ENCODE measurements at places on chromosomes 1 and 21.

DNA sequence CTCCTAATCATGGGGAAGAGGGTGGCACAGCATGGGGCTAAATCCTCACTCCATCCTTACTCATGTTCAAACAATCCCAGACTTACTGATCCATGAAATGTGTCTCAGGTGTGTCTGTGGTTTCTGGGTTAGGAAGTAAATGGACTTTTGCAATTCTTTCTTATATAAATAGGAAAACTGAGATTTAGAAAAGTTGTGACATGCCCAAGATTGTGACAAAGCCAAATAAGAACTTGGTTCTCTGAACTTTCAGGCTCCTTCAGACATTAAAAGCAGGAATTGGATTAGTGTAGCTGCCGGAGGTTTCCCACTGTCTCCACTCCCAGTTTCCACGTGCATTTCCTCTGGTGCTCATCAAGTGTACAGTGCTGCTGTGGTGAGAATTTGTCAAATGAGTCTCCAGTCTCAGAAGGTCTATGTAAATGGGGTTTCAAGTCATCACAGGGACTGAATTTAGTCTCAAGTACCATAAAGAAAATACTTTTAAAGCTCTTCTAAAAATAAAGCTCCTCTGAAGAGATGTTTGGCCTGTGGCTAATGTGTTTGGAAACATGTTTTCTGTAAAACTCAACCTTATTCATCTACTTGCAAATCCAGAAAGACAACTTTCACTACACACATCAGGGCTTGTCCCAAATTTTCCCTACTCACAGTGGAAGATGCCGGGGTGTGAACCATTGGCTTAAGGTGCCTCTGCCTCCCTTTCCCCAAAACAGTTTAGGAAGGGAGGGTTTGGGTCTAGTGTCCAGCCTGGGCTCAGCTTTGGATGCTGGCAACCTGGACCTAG is 115.2 kb downstream of the NGF start:
- DNase-seq = no peak

DNA sequence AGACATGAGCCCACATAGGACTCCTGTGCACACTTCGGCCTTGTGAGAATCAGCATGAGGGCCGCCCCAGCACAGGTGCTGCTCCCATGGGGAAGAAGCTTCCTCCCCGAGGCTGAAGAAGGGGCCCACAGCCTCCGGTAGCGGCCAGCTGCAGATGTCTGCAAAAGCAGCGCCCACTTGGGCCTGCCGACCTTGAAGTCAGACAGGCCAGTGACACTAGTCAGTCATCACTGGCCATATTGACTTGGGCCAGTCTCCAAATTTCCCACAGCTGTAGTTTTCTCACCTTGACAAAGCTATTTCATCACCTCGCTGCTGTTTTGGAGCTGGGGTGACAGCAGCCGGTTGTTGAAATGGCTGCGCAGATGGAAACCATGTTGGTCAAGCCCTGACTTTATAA is 83.0 kb downstream of the RIPK4 start:
- no peak for DNase-seq

DNA sequence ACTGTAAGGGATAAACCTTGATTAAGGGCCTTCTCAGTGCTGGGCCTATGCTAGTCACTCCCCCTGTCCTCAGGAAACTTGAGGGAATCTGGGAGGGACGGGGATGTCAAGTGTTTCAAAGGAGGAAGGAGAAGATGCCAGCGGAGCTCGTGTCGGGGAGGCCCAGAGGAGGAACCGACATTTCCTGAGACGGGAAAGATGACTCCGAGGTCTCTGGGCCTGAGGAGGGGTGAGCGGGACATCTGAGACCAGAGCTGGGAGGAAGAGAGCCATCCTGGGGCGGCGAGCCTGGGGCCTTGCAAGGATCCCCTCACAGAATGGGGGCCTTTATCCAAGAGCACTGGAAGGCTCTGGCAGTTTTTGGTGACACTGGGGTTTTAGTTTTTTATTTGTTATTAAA is 10.4 kb downstream of the SLC66A1 start:
- no peak for DNase-seq

- no peak for DNase-seq
Observed at GRCh38 chr21:29125191-29125590, 5.3 kb upstream of the MAP3K7CL start.

DNA sequence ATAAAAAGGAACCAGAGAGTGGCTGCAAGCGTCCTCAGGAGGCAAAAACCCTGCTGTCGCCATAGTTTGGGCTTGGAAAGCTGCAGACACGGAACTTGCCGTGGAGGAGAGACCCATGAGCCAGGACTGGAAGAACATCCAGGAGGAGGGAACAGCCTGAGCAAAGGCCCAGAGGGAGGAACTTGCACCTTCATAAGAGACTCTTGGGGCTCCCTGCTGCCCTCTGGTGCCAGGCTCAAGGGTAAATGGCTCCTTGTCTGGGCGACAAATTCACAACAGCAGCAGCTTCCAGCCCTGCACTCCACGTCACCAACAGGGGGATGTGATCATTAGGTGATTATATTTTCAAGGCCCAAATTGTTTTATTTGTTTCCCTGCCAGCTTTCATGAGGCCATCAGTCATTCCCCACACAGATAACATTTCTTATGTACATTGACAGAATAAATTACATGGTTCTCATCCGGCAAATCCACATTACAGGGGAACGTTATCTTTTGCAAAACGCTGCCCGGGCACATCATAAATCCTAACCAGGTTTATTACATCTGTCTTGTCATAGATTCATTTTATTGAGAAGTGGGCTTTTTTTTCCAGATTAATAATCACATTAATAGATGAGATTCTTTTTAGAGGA is 143.0 kb upstream of the GRIK3 start:
- DNase-seq = no peak

GRCh38 chr1:23984417-23985186 is 4.5 kb upstream of the SRSF10 start:
- no peak for DNase-seq

GRCh38 chr1:109767637-109768334 is 4.1 kb upstream of the EPS8L3 start:
- peak; percentile 33 for DNase-seq

DNA sequence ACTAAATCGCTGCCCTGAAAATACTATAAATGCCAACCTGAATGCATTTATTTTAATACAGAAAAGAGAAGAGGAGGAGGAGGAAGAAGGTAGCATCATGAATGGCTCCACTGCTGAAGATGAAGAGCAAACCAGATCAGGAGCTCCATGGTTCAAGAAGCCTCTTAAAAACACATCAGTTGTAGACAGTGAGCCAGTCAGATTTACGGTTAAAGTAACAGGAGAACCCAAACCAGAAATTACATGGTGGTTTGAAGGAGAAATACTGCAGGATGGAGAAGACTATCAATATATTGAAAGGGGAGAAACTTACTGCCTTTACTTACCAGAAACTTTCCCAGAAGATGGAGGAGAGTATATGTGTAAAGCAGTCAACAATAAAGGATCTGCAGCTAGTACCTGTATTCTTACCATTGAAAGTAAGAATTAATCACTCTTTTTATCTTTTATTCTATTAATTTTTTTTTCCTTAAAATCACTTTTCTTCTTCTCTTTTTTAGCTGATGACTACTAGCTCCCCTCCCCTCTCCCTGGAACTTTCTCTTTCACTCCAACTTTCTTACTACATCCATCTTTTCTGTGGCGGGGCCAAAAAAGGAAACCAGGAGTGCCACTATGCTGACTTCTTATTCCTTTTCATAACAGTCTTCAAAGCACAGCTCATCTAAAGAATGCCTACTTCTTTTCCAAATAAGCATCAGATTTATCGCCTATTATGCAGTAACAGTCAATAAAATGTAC is 36.3 kb downstream of the FUBP1 start:
- no peak for DNase-seq

DNA sequence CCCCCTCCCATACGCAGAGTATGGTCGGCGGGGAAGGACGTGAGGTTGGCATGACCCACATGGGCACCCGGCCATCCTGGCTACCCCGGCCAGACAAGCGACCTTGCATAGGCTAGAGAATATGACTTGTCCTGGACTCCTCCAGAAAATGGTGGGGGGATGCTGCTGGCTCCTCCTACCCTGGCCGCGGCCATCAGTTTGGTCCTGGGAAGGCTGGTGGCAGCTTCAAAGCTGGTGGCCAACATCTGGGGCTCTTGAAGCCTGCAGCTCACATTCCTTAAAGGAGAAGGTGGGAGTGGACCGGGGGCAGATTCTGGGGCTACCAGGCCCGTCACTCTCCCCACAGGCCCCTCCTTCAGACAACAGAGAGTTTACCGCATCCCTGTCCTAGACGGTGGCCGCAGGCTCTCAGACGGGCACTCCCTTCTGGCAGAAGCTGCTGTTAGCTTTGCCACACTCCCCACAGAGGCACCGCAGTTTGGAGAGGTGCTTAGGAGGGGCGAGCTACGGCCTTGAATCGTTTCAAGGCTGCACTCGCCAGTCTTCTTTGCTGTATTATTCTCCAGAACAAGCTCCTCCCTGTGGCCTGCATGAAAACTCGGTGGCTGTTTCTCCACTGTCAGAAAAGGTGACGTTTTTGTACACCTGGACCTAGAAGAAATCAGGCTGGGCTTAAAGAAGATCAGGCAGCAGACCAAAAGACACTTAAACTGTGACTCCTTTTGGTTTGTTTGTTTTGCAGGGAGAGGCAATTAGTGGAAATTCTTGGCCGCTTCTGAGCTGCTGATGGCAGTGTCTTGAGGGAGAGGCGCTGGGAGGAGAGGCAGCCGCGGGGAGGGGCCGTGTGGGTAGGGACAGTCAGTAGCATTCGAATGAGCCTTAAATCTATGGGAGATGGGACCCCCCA is 68.0 kb downstream of the RUNX3 start:
- no peak for DNase-seq

GRCh38 chr21:44420416-44421205 is 34.7 kb upstream of the LRRC3 start:
- peak; percentile 28 for DNase-seq

- no peak for DNase-seq
Observed at GRCh38 chr1:52651904-52652303, 18.9 kb downstream of the SHISAL2A start.

DNA sequence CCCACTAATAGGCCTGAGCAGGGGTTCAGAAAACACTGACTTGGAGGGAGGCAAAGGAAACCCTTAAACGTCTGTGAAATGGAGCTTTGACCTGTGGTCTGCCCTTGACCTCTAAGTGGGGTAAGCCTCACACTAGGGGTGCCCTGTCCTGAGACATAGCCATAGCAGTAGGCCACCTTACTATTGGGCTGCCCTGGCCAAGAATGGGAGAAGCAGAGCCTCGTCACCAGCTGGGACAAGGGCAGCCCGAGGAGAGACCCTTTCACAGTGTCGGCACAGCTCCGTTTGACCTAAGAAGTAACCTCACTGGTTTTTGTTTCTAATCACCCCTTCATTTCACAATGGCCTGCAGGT is 26.4 kb upstream of the IFNAR2 start:
- DNase-seq = no peak

DNA sequence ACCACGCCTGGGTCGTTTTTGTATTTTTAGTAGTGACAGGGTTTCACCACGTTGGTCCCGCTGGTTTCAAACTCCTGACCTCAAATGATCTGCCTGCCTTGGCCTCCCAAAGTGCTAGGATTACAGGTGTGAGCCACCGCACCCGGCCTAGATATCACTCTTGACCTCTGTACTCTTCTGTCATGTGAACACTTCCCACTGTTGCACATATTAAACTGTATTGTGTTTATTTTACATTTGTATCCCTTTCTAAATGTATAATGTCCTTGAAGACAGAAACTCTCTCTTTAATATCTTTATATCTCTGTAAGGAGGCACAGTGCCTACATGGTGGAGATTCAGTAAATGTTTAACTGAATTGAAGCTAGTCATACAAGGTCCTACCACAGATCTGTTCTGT is 19.3 kb upstream of the PSMD4 start:
- no peak for DNase-seq

DNA sequence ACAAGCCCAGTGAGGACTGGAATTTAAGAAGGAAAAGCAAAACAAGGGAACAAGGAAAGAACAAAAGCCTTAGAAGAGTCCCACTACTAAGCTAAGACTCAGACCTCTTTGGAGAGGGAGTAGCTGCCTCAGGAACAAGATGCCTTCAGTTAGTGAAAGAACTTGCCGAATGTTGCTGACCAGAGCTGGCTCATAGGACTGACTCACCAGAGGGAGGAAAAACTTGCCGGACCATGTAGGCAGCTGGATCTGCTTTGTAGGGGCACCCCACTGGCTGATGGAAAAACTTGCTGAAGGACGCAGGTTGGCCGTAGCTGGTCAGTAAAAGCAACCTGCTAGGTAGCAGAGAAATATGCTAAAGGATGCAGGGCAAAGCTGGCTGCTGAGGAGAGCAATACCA is 15.3 kb upstream of the ZSWIM5 start:
- no peak for DNase-seq

GRCh38 chr1:167672831-167673230 is 42.8 kb downstream of the RCSD1 start:
- no peak for DNase-seq

DNA sequence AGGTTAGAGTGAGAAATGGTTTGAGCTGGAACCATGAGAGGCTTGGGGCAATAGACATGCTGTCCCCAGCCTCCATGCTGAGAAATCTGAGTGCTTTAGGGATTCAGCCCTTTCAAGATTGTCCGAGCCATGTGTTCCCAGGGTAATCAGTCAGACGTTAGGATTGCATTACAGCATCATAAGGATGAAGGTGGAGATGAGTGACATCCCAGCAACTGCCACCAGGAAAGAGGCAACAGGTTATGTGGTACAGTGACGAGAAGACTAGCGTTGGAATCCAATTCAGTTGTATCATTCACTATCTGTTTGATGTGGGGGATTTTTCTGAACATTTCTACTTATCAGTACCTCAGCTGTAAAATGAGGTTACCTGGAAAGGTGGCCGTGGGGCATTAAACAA is 1.7 kb downstream of the CAMK1G start:
- DNase-seq = no peak

- DNase-seq = no peak
Observed at GRCh38 chr1:7388488-7389185, 382.5 kb upstream of the VAMP3 start.

DNA sequence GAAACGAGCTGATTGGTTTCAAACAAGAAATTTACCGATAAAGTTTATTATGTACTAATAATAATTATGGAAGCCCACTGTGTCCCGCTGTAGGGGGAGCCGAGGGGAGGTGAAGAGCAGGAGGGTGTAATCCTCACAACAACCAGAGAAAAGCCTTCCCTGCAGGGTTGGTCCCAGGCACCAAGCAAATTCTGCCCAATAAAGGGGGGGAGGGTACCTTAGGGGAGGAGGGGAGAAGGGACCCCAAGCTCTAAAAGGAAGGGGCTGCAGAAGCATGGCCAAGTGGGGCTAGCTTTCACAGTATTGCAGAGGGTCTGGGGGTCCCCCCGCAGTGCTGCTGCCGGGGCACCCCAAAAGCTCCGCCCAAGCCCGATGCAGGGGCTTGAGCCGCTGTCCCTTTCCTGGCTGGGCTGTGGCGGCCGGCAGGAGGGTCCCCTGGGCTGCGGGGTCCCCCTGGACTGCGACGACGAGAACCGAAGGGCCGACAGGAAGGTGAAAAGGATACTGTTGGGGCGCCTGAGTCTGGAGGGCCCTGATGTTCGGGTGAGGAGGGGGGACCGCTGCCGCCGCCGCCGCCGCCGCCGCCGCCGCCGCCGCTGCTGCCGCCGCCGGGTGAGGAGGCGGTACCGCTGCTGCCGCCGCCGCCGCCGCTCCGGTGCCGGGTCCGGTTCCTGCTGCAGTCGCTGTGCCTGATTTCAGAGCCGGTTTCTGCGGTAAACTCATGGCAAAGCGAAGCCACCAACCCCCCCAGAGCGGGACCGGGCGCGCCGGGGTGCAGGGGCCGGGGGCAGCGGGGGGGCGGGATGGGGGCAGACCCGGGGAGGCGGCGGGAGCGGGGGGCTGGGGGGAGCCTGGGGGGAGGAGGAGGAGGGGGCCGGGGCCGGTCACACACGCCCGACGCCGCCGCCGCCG is 771 bp downstream of the EIF4G3 start:
- no peak for DNase-seq

GRCh38 chr1:84687714-84688462 is 2.4 kb downstream of the SSX2IP start:
- DNase-seq = no peak
